Activated T-helper 1 cell treated with Interleukin-2 at 50 U/mL for 16 hours (primary cell): ENCODE measurements at places on chromosomes 13 and 19.

DNA sequence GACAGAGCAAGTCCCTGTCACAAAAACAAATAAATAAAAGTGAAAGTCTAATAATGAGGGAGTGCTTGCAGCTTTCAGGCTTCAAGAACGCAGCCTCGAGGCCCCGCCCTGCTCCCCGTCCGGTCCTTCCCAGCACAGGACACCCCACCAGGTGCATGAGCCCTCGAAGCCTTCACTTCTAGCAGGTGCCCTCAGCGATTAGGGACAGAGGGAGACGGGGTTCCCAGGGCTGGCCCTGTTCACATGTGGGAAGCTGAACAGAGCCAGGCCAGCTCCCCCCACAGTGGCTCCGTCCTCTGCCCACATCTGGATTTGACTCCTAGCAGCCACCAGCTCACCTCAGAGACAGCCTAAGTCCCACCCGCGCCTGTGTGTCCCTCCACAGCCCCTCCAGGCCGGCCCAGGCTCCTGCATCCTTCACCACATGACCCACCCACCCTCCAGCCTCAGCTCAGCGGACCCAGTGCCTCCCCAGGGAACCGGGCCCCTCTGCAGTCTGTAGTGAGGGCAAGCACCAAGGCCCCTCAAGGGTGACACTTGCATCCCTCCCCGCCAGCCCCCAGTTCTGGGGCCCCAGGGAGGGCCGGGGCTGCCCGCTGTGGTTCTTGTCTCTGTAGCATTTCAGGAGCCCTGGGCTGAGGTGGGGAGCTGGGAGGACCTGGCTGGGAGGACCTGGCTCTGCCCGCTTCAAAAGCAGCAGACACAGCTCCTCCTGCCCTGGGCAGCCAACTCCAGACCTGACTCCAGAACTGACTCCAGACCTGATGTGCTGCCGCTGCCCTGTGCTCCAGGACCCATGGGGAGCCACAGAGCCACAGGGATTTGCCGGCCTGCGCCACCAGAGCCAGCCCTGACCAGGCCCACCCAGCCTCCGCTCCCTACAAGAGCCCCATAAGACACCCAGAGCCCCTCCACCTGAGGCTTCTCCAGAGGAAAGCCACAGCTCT lies 27.2 kb downstream of the GPX4 start:
- no peak for DNase-seq

DNA sequence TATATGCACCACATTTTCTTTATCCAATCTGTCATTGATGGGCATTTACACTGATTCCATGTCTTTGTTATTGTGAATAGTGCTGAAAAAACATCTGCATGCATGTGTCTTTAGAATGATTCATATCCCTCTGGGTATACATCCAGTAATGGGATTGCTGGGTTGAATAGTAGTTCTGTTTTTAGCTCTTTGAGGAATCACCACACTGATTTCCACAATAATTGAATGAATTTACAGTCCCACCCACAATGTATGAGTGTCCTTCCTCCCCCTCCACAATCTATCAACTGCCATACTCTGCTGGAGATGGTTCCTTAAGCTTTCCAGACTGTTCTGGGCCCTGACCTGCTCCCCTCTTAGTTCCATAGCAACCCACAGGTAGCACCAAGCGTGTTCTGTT lies 667.0 kb downstream of the LIG4 start:
- DNase-seq, result no peak

GRCh38 chr13:34002924-34003323 lies 185.0 kb downstream of the RFC3 start:
- no peak for DNase-seq

DNA sequence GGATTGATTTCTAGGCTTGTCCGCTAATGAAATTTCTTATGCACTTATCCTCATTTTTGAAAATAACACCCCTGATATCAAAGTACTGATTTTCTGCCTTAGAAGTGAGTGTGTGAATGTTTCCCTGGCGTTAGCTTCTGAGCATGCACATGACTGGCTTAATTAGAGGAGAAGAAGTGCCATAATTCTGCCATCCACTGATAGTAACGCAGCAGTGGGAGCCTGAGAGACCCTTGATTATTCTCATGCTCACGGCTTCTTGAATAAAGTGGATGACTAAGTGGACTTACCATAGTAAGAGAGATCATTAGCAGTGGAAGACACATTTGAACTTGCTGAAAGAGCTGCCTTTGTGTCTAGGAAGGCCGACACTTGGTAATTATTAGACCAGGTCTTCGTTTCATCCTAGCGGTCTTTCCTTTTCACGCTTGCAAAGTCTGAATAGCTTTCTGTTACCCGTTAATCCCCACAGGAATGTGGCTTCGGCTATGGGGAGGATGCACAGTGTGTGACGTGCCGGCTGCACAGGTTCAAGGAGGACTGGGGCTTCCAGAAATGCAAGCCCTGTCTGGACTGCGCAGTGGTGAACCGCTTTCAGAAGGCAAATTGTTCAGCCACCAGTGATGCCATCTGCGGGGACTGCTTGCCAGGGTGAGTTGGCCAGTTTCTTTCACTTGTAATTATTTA lies 45.3 kb downstream of the TNFRSF19 start:
- DNase-seq, result no peak

- DNase-seq, result no peak
Observed at GRCh38 chr19:31057476-31057875, 291.8 kb downstream of the TSHZ3 start.

GRCh38 chr13:51832471-51833152 lies 12.4 kb downstream of the TMEM272 start:
- DNase-seq, result no peak

DNA sequence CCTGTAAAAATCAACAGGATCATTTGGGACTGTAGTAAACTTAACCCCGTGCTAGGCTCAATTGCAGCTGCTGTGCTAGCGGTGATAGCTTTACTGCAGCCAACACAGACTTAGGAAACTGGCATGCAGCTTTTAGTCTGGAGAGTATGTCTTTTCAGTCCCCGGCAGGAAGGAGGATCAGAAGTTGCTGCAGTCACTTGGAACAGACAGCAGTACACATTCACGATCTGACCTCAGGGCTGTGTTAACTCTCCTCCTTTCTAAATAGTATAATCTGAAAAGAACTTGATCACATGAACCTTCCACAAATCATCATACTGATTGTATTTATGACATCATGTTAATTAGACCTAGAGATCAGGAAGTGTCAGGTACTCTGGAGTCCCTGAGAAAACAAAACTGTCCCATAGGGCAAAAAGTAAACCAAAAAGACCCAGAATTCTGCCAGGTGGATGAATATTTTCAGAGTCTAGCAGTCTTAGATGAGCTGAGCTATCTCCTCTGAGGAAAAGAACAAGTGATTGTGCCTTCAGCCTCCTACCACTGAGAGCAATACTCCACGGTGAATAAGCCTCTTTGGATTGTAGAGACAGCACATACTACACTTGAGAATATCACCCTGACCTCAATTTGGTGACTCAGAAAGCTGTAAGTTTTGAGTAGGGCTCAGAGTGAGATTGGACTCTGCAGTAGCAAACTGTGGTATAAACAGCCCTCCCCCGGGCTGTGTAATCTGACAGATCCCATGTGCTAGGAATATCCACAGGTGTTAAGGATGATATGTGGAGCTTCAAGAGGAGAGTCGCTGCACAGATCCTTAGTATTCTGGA lies 181.0 kb upstream of the GPR12 start:
- no peak for DNase-seq

DNA sequence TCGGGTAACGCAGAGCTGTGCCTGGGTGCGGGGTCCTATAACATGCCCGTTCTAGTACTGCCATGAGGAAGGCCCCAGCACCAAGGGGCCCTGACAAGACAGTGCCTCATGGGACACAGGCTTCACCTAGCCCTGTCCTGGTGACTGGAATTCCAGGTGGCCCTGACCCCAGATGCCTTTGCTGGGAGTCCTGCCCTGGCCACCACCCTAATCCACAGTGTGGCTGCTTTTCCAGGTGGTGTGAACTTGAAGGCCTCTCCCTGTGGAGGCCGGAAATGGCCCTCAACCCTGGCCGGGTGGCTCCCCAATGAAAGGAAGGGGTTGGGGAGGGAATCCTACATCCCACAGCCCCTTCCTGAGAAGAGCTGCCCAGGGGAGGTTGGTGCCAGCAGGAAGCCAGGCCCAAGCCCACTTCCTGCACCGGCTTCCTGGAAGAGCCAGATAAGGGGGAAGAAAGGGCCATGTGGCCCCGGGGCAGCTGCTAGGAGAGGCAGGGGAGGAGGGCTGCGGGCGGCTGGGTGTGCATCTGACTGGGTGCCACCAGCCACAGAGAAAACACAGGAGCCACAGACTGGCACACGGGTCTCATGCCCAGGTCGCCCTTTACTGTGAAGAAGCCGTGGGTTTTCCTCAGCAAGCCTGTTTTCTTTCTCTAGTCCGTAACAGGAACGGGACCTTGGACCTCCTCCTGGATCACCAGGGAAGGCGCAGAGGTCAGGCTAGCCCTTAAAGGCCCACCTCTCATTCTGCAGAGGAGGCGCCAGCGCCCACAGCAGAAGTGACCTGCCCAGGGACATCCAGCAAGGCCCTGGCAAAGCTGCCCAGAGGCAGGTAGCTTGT lies 4.7 kb downstream of the LSM4 start:
- DNase-seq, result no peak

DNA sequence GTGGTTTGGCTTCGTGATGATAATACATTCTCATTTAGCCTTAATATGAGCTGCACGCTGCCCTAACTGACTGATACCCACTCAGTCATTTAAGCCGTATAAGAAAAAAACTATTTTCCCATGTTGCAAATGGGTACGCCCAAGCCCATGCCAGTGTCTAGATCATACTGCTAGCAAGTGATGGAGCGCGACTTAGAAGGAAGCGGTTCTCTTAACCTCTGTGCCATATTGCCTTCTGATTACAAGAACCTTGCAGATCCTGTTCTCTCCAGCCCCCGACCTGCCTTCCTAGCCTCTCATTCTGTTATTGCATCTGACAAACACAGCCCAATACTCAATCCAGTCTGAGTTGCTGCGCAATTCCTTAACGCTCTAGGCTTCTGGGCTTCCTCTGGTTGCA lies 603 bp downstream of the GPALPP1 start:
- no peak for DNase-seq

- peak; percentile 8 for DNase-seq
Observed at GRCh38 chr19:4302243-4302640, at the start of gene TMIGD2. TMIGD2 (minus strand) TSS chr19:4302389; CDS start chr19:4302385, 4 bp downstream.
